ENCODE measurements at places on chromosomes 5 and 9.
A peak's percentile ranks its signal among the peaks of the same experiment; 100 is the strongest.

DNA sequence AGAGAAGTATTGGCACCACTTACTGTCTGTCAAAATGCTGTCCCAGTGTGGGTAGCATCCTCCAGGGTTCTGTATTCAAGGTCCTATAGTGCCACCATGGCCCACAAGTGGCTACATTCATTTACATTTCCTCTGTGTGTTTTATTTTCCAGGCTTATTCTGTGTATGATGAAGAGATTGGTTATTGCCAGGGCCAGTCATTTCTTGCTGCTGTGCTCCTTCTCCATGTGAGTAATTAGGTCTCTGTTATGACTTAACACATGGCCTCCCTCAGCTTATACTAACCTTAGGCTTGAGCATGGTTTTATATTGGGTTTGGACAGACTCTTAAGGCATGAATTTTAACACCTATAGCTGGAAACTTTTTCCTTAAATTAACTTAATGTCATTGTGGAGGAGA, 36.7 kb downstream of the GPR21 start:
- DNase-seq, result no peak

DNA sequence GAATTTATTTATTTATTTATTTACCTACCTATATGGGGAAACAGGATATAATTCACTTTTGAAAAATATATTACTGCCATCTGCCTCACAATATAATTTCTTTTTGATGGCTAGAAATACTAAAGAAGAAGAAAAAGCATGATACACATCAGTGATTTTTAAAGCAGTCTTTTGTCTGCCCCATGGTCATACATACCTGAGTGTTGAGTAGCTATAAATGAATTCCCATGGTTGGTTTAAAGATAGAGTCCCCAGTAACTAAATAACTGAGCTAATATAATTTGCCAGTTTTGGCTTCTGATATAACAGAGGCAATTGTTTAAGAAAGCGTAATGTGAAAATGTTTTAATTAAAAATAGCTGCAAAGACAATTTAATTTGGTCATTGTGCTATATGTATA, 447.8 kb downstream of the PDE4D start:
- no peak for DNase-seq

GRCh38 chr5:142797420-142797819, 27.2 kb downstream of the ARHGAP26 start:
- DNase-seq, result no peak

GRCh38 chr9:32970554-32970953, 30.9 kb downstream of the APTX start:
- DNase-seq, result no peak

DNA sequence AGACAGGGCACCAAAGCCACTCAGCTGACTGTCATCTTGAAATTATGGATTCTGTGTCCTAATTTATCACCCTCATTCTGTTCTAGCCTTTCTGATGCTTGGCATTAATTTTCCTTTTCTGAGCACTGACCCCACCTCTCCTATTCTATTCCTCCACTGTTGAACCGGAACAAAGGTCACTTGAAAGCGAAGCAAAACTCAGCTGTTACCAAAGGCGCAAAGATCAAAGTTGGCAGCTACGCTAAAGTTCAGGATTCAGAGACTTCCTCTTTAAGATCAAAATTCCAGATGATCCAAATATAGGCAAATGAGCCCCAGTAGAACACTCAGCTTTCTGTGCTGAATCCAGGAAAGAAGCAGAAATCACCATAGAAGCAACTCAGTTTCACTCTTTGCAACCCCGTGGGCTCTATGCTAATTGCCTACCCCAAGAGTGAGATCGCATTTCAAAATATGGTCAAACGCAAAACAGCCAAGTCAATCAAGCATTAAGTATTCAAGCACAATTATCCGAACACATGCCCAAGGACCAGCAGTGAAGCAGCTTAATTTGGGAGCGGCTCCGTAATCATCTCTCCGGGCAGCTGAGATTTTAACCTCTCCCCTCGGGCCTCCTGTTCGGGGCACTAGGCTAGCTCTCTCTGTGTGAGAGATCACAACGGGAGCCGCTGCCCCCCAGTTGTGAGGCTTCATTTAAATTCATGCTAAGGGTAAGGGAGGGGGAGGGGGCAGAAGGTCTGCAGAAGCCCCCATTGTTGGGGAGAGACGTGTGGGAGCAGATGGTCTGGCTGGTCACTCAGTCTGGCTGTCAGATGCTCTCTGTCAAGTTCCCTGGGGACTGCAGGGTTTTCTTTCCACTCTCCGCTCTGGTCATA, 288.6 kb downstream of the ELAVL2 start:
- DNase-seq, result no peak

GRCh38 chr9:13990331-13990730, 323.6 kb downstream of the NFIB start:
- DNase-seq, result no peak

DNA sequence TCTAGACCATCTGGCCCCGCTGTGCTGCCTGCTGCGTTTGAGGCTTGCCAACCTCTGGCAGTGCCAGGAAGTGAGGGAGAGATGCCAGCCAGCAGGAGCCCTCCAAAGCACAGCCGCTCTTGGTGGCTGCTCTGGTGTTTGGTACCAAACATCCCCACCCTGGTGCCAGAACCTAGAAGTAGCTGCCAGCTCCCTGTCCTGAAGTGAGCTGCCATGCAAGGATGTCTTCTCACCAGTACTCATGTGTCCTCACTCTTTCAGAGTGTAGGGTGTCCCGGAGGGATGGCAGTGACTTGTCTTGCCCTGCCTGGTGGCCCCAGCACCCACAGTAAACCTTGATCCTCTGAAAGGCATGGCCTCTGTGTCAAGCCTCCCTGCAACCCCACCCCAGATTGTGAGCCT, 43.4 kb downstream of the AMBP start:
- no peak for DNase-seq

DNA sequence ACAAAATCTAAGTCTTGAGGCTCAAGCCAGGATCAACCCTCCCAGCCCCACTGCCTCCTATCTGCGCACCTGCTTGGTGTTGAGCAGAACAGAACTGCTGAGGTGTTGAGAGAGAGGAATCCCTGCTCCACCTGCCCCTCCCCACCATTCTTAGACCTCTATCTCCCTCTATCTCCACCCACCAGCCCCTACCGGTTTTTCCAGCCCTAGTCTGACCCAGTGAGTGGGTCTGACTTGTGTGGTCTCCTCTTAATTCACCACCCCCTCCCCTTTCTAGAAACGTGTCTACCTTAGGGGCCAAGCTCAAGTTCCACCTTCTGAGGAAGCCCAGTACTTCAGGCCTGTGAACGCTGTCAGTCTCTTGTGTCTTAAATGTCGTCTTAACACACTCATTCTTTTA, 93.7 kb downstream of the ARHGAP26 start:
- no peak for DNase-seq

DNA sequence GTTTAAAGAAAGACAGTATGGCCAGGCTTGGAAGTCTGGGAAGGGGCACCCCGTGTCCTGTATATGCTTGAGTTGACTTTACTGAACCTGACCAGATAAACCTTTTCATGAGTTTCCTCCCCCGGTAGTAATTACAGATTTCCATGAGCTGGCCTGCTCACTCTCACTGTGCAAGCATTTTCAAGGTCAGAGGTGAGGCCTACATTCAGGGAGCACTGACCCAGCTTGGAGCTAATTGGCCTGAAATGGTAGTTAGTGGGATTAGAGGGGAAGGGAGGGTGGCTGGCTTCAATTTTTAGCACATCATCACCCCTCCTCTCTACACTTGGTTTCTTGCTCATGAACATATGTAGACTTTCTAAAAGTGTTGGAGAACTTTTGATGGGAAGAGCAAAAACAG, 99.2 kb downstream of the PSAT1 start:
- no peak for DNase-seq

DNA sequence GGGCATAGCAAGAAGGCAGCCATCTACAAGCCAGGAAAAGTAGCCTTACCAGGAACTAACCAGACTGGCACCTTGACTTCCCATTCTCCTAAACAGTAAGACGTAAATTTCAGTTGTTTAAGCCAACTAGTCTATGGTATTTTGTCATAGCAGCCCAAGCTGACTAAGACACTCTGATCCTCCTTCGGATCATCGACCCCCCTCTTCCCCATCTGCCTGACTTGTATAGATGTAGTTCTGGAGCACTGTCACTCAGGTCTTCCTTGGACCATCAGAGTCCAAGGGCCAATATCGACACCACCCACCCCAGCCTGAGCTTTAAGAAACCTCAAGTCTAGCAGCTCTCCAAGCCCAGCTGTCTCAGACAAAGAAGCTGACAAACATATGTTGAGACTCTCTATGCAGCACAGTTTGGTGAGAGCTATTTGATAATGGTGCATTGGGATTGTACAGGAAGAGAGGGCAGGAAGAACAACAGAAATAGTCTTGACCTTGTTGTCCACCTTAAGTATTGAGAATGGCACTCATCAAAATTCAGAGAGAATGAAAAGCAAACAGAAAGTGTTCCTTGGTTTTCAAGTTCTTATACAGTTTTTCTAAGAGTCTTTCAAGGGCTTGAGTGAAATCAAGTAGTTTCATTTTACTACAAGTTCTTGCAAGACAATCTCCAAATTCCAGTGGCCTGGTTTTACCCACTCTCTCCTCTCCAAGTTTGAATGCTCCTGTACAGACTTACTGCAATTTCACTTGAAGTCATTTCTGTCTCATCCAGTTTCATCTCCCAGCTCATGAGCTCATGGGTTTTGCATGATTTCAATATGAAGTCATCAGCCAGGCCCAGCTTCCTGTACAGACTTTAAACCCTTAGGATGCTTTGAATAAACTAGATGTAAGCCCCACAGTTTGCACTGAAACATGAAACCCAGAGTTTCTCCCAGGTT, 122.3 kb upstream of the RAI14 start:
- peak; percentile 95 for DNase-seq

GRCh38 chr5:180463216-180463900, 30.8 kb upstream of the CNOT6 start:
- no peak for DNase-seq

DNA sequence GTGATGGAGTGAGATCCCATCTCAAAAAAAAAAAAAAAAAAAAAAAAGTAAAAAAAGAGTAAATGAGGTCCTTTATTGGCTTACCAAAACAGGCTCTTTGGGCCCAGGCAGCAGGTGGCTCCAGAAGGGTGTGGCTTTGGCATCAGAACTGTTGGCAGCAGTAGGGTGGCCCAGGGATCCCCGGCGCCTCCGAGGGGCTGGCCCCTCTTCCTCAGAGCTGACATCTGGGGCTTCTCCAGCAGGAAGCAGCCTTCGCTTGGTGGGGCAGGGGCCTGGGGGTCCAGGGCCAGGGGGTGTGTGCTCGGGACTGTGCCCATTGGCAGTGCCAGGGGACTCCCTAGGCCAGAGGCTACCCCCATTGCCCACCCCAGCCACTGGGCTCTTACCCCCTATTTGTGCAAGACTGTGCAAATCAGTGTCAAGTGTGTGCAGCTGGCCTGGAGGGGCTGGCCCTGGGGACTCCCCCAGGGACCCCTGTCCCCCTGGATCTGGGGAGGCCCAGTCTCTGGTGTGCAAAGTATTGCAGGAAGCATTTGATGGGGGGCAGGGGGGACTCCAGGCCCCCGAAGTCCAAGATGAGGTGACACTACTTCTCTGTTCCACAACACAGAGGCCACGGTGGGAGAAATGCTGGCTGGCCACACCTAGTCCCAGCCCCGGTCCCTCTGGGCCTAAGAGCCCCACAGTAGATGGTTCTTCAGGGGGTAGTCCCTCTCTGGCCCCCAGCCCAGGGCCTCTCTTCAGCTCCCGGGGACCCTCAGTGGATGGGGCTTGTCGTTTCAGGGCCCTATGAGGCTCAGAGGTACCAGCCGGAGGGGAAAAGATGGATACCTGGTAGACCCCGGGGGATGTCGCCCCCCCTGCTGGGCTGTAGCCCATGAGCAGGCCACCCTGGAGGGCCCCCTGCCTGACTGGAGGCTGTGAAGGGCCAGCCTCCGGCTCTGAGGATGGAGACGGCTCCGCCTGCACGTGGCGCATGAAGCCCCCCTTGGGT, 4.7 kb upstream of the STOML2 start:
- DNase-seq, result no peak

GRCh38 chr5:96408210-96408777, 24.8 kb downstream of the PCSK1 start:
- peak; percentile 81 for DNase-seq
